ENCODE measurements at places on chromosomes 11 and 22.

DNA sequence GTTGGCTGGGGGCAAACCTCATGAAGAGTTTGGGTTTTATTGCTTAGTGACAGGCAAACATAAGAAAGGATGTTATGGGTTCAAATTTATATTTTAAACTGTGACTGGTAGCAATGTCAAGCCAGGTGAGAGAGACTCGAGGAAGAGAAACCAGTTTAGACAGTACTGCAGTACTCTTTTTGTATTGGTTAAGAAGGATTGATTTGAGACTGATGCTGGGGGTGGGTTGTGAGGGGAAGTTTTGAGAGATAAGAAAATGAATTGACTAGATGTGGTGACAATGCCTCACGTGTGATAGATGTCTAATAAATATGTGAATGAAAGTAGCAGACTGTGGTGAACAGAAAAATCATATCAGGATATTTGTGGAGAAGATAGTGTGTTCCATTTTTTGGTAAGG lies 142.4 kb downstream of the DDX10 start:
- no peak overlapping the region for H3K27ac ChIP-seq
- H3K4me3 ChIP-seq: no peak overlapping the region
- no peak for DNase-seq
- 0 out of 2 replicates have a peak, but pooled peaks cover 5% of the 10 kb centered on the region for H3K36me3 ChIP-seq
- peaks cover 14% of the 10 kb centered on the region for H3K4me1 ChIP-seq

DNA sequence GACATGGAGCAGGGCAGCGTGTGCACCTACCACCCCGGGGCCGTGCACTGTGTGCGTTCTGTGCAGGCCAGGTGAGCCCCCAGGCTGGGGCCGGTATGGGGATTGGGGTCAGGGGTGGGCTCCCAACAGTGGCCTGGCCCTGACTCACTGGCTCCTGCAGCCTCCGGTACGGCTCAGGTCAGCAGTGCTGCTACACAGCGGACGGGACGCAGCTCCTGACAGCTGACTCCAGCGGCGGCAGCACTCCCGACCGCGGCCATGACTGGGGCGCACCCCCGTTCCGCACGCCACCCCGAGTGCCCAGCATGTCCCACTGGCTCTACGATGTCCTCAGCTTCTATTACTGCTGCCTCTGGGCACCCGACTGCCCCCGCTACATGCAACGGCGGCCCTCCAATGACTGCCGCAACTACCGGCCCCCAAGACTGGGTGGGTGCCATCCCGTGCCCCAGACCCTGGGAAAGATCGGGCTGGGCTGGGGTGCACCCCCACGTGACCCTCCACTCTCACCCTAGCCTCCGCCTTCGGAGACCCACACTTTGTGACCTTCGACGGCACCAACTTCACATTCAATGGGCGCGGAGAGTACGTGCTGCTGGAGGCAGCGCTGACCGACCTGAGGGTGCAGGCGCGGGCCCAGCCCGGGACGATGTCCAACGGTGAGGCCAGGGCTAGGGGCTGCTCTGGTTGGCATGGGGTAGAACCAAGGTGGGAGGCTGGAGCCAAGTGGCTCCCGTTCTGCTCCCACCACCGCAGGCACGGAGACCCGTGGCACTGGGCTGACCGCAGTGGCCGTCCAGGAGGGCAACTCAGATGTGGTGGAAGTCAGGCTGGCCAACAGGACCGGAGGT lies 4.4 kb downstream of the SUSD2 start:
- H3K27me3 ChIP-seq: no peaks in the 10 kb centered on the region
- no peak overlapping the region for H3K27ac ChIP-seq
- H3K36me3 ChIP-seq: no peaks in the 10 kb centered on the region
- no peak for DNase-seq

GRCh38 chr11:43994196-43994595 lies 51.8 kb downstream of the C11orf96 start:
- H3K4me1 ChIP-seq: peaks cover 10% of the 10 kb centered on the region
- no peaks in the 10 kb centered on the region for H3K36me3 ChIP-seq
- H3K27ac ChIP-seq: no peak overlapping the region
- no peaks in the 10 kb centered on the region for H3K27me3 ChIP-seq

DNA sequence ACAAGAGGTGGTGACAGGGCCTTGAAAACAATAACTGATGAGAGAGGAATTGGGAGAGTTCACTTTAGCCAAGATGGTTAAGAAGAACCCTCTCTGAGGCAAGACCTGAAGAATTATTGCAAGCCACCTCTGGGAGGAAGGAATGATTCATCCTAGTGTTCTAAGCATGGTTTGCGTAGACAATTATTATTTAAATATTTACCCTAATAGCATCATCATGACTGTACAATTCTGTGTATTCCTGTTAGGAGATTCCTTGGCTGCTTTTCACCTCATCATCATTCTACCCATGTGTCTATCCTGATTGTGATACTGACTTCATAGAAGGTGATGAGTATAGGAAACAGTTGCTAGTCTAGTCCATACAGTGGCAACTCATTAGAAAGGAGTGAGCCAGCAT lies 264.4 kb downstream of the DDX10 start:
- peak overlapping the region; percentile 12 for H3K27ac ChIP-seq
- no peak for DNase-seq
- no peaks in the 10 kb centered on the region for H3K27me3 ChIP-seq
- H3K4me3 ChIP-seq: no peak overlapping the region
- no peaks in the 10 kb centered on the region for H3K36me3 ChIP-seq

DNA sequence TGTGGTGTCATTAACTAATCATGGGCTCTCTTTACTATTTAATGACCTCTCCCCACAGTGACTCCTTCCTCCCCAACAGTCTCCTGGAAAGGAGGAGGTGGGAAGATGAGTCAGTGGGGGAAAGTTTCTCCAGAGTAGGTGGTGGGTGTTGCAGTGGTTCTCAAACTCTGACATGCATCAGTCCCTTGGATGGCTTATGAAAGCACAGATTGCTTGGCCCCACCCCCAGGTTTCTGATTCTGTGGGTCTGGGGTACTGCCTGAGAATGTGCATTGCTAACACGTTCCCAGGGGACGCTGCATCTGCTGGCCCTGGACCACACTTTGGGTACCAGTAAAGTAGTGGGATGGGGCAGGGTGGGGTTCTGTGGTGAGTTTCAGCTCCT lies 9.8 kb downstream of the CD82 start:
- peaks cover 24% of the 10 kb centered on the region for H3K4me1 ChIP-seq
- H3K36me3 ChIP-seq: no peaks in the 10 kb centered on the region
- DNase-seq: no peak
- H3K27ac ChIP-seq: no peak overlapping the region
- H3K4me3 ChIP-seq: no peak overlapping the region
- no peaks in the 10 kb centered on the region for H3K27me3 ChIP-seq

DNA sequence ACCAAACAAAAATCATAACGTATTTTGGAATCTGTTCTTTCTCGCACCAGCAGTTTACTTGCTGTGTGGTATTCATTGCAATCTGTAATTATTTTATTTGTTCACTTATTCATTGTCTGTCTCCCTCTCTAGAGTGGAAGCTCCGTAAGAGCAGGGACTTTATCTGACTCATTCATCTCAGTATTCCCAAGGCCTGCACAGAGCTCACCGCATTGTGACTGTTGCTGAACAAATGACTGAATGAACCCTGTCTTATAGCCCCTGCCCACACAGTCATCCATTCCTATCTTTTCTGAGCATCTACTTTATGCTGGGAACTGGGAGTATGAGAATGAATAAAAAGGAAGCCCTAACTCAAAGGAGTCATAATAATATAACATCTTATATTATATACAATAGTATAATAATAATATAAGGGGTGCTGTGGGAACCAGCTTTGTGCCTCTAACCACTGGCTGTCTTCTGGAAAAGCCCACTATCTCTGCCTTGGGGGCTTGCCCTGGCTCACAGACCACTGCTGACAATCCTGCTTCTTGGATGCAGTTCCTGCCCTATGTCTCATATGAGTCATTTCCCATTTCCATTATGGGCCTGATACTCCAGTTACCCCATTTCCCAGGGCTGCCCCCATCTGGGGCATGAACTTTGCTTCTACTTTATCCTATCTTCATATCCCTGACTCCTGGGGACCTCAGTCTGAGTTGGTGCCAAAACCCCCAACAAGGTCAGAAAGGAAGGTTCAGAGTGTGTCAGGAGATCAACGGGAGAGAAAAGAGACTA lies 11.0 kb downstream of the XRRA1 start:
- H3K4me1 ChIP-seq: no peaks in the 10 kb centered on the region
- H3K36me3 ChIP-seq: peaks cover 11% of the 10 kb centered on the region
- H3K4me3 ChIP-seq: no peak overlapping the region

DNA sequence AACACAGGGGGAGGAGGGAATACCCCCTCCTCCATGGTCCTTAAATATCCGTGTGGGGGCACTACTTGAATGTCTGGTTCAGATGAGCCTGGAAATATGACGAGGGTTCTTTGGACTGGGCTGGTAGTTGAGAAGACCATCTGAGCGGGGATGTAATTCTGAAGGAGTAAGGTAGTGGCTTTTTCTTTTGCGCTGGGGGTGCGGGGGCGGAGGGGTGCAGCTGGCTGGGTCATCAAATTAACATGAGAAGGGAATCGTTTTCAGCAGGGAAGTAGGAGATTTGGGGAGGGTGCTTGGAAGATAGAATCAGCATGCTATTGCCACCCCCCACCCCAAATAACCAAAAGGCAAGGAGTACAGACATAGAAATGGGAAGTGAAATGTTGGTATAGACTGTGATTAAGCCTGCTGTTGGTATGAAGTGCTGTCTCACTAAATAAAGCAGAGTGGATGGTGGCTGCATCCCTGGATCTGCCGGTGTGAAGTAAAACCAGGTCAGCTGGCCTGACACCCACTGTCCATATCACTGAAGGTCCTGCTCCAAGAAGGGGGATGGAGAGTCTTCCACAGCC lies 121.9 kb upstream of the HSD17B12 start:
- no peak overlapping the region for H3K27ac ChIP-seq
- H3K27me3 ChIP-seq: peaks cover 38% of the 10 kb centered on the region
- peaks cover 51% of the 10 kb centered on the region for H3K4me1 ChIP-seq

GRCh38 chr22:17264321-17265052 lies 45.3 kb upstream of the ADA2 start:
- H3K27me3 ChIP-seq: no peaks in the 10 kb centered on the region
- H3K4me3 ChIP-seq: peak overlapping the region; percentile 64
- DNase-seq: peak; percentile 59
- H3K27ac ChIP-seq: peak overlapping the region; percentile 99
- H3K4me1 ChIP-seq: peaks cover 96% of the 10 kb centered on the region
- H3K36me3 ChIP-seq: peaks cover 12% of the 10 kb centered on the region

GRCh38 chr11:95371153-95371552 lies 140.2 kb upstream of the SESN3 start:
- H3K4me1 ChIP-seq: peaks cover 23% of the 10 kb centered on the region
- H3K27ac ChIP-seq: no peak overlapping the region
- no peaks in the 10 kb centered on the region for H3K27me3 ChIP-seq
- no peaks in the 10 kb centered on the region for H3K36me3 ChIP-seq
- no peak for DNase-seq

DNA sequence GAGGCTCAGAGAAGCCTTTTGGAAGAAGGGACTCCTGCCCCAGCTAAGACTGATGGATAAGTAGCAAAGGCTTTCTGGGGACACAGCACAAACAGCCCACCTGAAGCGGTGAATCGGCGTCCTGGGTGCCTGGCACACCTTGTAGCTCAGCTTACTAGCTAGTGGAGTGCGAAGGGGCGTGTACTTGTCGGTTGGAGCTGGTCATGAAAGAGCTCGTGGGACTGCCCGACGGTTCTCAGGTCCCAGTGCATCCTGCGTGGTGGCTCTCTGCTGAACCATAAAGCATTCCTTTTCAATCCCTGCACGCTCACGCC lies 690 bp upstream of the UVRAG start:
- no peak overlapping the region for H3K4me3 ChIP-seq
- no peaks in the 10 kb centered on the region for H3K36me3 ChIP-seq
- H3K27ac ChIP-seq: 0 out of 2 replicates have a peak overlapping the region, but pooled peaks have one; percentile 45
- peaks cover 19% of the 10 kb centered on the region for H3K4me1 ChIP-seq

- peaks cover 58% of the 10 kb centered on the region for H3K36me3 ChIP-seq
- H3K4me3 ChIP-seq: no peak overlapping the region
- H3K4me1 ChIP-seq: no peaks in the 10 kb centered on the region
- peaks cover 2% of the 10 kb centered on the region for H3K27me3 ChIP-seq
- no peak overlapping the region for H3K27ac ChIP-seq
These were observed 1655.2 kb downstream of the LRRC4C start for GRCh38 chr11:39804271-39804670.

DNA sequence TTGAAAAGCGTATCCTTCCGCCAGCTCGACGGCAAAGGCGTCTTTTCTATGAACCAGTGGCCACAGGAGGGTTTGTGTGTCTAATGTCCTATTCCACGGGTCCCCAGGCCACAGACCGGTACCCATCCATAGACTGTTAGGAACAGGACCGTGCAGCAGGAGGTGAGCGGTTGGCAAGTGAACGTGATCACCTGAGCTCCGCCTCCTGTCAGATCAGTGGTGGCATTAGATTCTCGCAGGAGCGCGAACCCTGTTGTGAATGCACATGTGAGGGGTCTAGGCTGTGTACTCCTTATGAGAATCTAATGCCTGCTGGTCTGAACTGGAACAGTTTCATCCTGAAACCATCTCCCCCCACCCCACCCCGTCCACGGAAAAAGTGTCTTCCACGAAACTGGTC lies 62.7 kb upstream of the KCNQ1OT1 start:
- no peak overlapping the region for H3K27ac ChIP-seq
- H3K4me1 ChIP-seq: no peaks in the 10 kb centered on the region
- H3K27me3 ChIP-seq: peaks cover 88% of the 10 kb centered on the region
- H3K4me3 ChIP-seq: no peak overlapping the region
- no peaks in the 10 kb centered on the region for H3K36me3 ChIP-seq
- peak; percentile 5 for DNase-seq

- DNase-seq: peak; percentile 85
- peak overlapping the region; percentile 69 for H3K27ac ChIP-seq
- H3K4me3 ChIP-seq: no peak overlapping the region
- peaks cover 7% of the 10 kb centered on the region for H3K4me1 ChIP-seq
- no peaks in the 10 kb centered on the region for H3K36me3 ChIP-seq
- peaks cover 5% of the 10 kb centered on the region for H3K27me3 ChIP-seq
These were observed 10.3 kb upstream of the IGSF9B start for GRCh38 chr11:133966921-133967598.

GRCh38 chr22:22776121-22776520 lies 111.5 kb upstream of the IGLL5 start:
- H3K36me3 ChIP-seq: no peaks in the 10 kb centered on the region
- H3K4me1 ChIP-seq: no peaks in the 10 kb centered on the region
- no peak for DNase-seq
- H3K4me3 ChIP-seq: no peak overlapping the region
- peaks cover 81% of the 10 kb centered on the region for H3K27me3 ChIP-seq

GRCh38 chr11:128621601-128622501 lies 34.5 kb upstream of the ETS1 start:
- H3K4me1 ChIP-seq: peaks cover 37% of the 10 kb centered on the region
- peaks cover 36% of the 10 kb centered on the region for H3K27me3 ChIP-seq
- no peak overlapping the region for H3K27ac ChIP-seq
- no peak for DNase-seq

All from WTC11 (cell line).